ENCODE measurements at places on chromosomes 1 and 21.

DNA sequence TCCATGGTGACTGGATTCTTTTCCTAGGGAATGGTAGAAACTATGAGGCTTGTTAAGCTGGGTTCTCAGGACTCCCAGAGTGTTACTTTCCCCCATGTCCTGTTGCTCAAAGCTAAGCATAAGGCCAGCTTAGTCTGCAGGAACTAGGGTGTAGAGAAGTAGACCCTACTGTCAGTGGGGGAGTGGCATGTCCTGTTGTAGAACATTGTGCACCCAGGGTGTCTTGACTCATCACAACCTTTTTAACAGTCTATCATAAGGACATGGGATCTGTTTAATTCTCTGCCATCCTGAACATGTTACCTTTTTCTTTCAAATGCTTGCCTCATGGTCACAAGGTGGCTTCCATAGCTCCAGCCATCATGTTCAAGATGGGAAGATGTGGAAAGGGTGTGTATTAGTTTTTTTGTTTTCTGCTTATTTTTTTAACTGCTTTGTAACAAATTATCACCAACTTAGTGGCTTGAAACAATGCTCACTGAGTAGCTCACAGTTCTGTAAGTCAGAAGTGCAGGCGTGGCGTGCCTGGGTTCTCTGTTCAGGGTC lies 17.4 kb downstream of the OBSCN start:
- no peak for DNase-seq

DNA sequence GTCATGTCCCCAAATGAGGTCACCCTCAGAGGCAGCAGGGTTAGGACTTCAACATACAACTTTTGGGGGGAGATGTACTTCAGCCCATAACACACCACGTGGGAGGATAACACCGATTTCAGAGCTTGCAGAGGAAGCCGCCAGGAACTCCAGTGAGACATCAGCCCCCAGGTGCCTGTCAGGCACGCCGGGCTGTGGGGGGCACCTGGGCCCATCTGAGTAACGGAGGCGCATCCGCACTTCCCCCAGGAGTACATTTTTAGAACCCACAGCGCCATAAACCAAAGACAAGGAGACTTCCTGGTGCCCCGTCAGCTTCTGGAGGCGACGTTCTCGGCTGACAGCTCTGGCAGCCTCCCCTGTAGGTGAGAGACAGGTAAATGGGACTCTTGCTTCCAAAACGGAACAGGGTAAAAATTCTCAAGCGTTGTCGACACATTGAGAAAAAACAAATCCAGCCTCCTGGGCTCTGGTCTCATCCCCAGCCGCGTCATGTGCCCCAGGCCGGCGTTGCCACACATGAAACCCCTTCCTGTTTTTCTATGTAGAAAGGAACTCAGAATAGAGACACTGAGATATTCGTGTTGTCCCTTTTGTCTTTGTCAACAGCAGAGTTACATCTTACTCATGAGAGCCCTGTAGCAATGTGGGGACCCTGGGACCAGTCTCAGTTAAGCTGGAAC lies 93.3 kb downstream of the PDE9A start:
- DNase-seq = no peak

- no peak for DNase-seq
These were observed 3.0 kb downstream of the OLFML3 start for GRCh38 chr1:113981962-113982931.

- peak; percentile 59 for DNase-seq
These were observed 81.6 kb upstream of the LRRC8D start for GRCh38 chr1:89739013-89739843.

DNA sequence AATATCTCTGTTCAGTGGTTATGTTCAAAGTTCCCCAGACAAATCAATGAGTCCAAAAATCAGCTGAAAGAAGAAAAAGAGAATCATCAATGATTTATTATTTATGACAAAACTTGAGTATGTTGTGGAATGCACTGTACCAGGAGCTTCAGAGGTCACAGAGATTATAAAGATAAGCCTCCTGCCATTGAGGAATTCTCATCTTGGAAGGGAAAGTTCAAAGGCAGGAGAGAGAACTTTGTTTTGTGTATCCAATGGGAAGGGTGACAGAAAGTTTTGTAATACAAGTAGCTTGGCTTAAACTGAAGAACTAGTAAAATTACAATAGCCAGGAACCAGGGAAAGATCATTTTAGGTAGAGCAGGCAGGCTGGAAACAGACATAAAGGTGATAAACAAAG lies 367.7 kb downstream of the VAV3 start:
- DNase-seq = no peak

- DNase-seq = no peak
These were observed 13.5 kb downstream of the RCC2 start for GRCh38 chr1:17425806-17426600.

GRCh38 chr1:162458236-162458635 lies 39.4 kb upstream of the UHMK1 start:
- DNase-seq = no peak

DNA sequence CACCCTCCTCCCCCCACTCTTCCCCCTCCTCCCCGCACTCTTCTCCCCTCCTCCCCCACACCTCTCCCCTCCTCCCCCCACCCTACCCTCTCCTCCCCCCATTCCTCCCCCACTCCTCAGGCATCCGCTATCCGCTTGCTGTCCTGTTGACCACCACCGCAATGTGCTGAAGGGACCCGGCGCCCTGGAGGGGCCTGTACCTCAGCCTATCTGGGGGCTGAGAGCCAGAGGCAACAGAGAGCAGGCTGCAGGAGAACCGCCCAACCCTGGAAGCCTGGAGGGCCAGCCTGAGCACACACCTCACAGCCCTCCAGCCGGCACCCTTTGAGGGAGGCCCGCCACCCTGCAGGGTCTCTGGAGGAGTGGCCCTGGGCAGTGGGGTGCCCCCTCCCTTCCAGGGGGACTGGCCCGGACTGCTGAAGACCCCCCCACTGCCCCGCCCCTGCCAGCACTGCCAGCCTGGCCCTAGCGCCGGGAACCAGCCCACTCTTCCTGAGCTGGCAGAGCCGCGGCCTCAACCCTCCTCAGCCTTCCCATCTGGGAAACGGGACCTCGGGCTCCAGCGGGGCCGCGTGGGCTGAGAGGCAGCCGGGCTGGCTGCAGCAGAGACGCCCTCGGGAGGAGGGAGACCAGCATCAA lies 1.2 kb downstream of the C1QTNF12 start:
- no peak for DNase-seq
